Liver (tissue), 10 donors: ENCODE measurements at places on chromosomes 3 and 15. TPM values are rescaled to one million over a fixed set of nuclear protein-coding genes. Genes with fewer than 3 reads are reported as not detected.

The ADGRG7 gene
- 65.5 TPM for total RNA-seq

- H3K27me3 ChIP-seq, result no peaks in the 10 kb centered on the region
- no peak overlapping the region for H3K27ac ChIP-seq
- no peaks in the 10 kb centered on the region for H3K36me3 ChIP-seq
- H3K4me1 ChIP-seq, result no peaks in the 10 kb centered on the region
These were observed 31.8 kb downstream of the GSK3B start for GRCh38 chr3:120062474-120062873.

The DISP2 gene
- total RNA-seq, result under 0.01 TPM

- H3K27me3 ChIP-seq, result no peaks in the 10 kb centered on the region
- no peaks in the 10 kb centered on the region for H3K36me3 ChIP-seq
- DNase-seq, result no peak
- no peaks in the 10 kb centered on the region for H3K4me1 ChIP-seq
These were observed 99.6 kb upstream of the FHIT start for GRCh38 chr3:61350782-61351309.

DNA sequence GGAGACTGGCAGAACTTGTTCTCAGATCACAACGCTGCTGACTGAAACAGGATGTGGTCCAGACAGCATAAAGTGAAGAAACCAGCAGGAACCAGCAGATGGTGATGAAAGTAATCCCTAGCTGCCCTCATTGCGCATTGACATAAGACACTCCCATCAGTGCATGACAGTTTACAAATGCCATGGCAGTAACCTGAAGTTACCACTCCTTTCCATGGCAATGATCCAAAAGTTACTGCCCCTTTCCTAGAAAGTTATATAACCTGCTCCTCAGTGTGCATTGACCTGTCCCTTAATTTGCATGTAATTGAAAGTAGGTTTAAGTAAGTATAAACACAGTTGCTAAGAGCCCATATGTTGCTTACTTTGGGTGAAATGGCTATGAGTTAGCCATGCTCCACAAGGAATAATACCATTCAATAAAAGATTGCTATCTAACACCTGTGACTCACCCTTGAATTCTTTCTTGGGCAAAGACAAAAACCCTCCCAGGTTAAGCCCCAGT is 149.1 kb upstream of the CD96 start:
- no peak overlapping the region for H3K27ac ChIP-seq
- no peaks in the 10 kb centered on the region for H3K4me1 ChIP-seq
- DNase-seq, result no peak
- no peak overlapping the region for H3K4me3 ChIP-seq
- no peaks in the 10 kb centered on the region for H3K27me3 ChIP-seq

The CKMT1A gene
- 0.65 TPM for total RNA-seq

The SUCLG2 gene
- 114 TPM for total RNA-seq

DNA sequence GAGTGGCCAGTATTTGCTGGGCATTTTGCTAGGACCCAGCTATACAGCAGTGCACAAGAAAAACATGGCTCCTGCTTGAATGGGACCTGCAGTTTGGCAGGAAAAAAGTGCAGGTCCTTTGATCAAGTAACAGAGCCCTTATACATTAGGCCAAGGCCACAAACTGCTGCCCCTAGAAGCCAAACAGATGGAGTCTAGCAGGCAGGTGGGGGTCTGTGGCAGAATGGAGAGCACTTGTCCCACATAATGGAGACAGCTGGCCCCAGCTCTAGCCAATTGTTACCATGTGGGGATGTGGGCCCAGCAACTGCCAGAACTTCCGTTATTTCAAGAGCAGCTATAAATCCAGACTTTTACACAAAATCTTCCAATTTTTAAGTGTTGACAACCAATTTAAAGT is 79.3 kb downstream of the SHQ1 start:
- no peak overlapping the region for H3K27ac ChIP-seq
- H3K27me3 ChIP-seq, result no peaks in the 10 kb centered on the region
- no peaks in the 10 kb centered on the region for H3K36me3 ChIP-seq
- no peak for DNase-seq

DNA sequence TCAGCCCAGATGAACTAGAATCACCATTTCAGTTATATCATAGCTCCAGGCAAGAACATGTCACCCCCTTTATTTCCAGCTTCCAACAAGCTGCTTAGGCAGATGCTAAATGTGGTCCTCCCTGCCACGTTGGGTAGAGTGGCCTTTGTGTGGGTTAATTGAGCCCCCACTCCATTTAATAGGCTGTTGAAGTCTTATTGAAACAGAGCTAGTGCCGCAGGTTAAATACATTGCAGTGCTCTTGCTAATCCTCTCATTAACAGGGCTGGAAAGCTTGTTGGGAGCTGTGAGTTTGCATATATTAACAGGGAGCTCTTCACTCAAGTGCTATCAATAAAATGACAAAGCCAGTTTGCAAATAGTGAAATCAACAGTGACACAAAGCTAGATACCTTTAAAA is 248.4 kb upstream of the CMC1 start:
- no peak overlapping the region for H3K27ac ChIP-seq
- no peaks in the 10 kb centered on the region for H3K4me1 ChIP-seq
- no peak overlapping the region for H3K4me3 ChIP-seq
- no peak for DNase-seq

The MYL3 gene
- 1.3 TPM for total RNA-seq
